ENCODE measurements at places on chromosomes 2 and 18. TPM values are rescaled to one million over a fixed set of nuclear protein-coding genes. Genes with fewer than 3 reads are reported as not detected.

The KIDINS220 gene
- total RNA-seq = 58.9 TPM

The TDRD15 gene
- not detected for total RNA-seq

The KCNJ3 gene
- not detected for total RNA-seq

The MARCHF4 gene
- not detected for total RNA-seq

The ABCA12 gene
- total RNA-seq = 55.9 TPM

DNA sequence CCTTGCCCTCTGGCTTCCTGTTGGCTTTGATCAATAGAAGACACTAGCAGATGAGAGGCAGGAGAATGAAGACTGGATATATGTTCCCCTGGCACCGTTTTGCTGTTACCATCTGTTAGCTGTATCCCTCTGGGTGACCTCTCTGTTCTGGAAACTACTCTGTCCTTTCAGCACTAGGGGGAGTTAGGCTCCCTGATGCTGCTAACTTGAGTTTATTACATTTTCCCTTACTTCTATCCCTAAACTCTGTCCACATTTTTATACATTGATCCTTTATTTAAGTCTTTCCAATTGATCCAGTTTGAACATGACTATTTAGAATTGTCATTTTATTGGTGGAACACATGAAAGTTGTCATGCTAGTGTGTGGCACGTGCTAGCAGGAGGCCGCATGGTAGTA, 1014.3 kb upstream of the CDH2 start:
- DNase-seq = no peak

DNA sequence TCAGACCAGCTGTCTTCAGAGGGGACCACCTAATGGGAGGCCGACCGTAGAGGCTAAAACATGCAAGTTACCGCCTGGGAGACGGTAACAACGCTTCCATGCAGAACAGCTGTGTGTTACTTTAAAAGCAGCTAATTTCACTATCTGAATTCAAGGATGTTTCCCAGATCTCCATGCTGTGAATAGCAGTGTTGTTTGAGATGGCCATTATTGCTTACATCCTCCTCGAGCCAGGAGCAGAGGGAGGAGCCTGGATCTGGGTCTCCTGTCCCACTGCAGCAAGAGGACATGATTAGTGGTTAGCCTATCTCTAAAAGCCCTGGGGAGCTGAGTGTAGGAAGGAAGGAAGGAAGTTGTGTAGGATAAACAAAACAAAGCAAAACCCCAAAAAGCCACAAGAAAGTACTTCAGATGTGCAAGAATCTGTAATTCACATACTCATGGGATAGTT, 50.9 kb downstream of the ACTR2 start:
- DNase-seq = no peak

- no peak for DNase-seq
Measured at GRCh38 chr2:174325373-174326160, 9.2 kb upstream of the SP9 start.

DNA sequence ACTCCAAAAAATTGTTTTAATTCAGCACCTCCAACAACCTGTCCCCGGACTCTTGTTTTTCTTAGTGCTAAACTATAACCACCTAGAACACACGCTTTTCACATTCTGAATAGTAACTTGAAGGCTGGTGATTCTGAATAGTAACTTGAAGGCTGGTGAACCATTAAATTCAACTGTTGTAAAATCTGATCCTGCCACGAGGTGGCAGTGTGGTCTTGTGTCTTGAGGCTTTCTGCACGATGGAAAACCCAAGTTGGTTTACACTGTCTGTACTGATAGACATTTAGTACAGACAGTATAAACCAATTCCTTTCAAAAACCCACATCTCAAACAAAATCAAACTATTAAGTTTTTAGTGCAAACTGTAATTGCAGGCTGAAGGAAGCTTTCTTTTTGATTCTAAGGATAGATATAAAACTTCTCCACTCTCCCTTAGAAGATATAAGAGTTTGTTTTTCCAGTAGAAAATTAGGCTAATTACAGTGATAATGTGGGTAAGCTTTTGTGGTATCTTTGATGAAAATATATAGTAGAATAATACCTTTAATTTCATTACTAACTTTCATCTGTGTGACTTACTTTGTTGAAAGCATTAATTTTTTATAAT, 57.6 kb downstream of the VAPA start:
- peak; percentile 80 for DNase-seq

GRCh38 chr18:48106976-48107781, 176.7 kb upstream of the SMAD2 start:
- DNase-seq = no peak

- DNase-seq = peak; percentile 23
Measured at GRCh38 chr2:128433911-128434550, 115.4 kb upstream of the HS6ST1 start.

GRCh38 chr2:119478188-119478977, 45.9 kb downstream of the SCTR start:
- DNase-seq = peak; percentile 46

DNA sequence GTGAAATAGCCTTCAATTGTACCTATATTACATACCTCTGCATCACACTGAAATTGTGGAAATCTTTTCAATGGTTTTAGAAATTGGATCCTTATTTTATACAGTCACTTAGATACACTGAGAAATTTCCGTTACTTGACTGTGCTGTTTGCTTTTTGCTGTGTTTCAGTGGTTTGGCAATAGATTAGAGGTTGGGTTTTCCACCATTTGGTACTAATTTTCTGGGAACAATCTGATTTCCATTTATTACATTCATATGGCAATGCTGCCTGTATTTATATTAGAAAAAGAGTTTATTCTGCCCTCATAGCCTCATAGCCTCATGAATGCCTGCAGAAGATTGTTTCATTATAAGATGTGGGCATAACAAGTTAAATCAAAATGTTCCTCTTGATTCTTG, 285.0 kb downstream of the GULP1 start:
- DNase-seq = no peak

DNA sequence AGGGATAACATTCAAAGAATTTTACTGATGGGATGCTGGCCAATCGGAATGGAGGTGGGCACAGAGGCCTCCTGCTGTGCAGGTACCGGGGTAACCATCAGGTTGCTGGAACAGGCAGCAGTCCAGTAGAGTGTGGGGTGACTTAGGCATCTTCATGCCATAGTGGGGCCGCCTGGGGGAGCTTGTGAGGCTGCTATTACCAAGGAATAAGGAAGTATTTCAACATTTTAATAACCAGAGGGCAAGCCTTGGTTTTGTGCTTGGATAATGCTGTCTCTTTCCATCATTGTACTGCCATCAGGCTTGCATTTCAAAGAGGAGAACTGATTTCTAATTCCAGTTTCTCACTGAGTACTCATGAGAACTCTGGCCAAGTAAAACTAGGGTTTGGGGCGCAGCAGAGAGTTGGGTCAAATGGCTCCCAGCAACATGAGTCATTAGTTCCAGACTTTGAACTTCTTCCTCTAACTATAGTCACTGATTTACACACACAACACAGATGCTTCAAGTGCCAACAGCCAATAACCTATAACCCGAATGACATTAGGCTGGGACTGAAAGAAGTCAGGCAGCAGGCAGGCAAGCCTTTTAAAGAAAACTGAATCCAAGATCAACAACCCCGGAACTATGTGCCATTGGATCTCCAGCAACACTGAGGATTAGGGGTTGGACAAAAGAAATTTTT, 56.1 kb upstream of the FHL2 start:
- no peak for DNase-seq

GRCh38 chr2:204264085-204264553, 281.2 kb upstream of the PARD3B start:
- no peak for DNase-seq

DNA sequence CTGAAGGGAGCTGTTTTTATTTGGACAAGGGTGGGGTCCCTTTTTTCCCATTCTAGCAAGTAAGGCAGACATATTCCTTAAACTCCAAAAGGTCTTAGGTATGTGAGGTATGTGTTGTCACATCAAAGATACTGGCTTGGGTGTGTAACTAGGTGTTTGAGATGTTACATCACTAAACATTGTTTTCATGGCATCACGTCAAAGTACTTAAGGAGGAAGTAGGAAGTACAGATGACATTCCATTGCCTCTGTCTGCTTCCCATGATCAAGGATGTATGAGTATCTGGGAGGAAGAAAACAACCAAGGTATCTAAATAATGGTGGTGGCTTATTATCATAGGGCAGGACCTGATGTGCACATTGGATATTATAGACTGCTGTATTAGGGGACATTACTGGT, 39.3 kb downstream of the CD302 start:
- no peak for DNase-seq

DNA sequence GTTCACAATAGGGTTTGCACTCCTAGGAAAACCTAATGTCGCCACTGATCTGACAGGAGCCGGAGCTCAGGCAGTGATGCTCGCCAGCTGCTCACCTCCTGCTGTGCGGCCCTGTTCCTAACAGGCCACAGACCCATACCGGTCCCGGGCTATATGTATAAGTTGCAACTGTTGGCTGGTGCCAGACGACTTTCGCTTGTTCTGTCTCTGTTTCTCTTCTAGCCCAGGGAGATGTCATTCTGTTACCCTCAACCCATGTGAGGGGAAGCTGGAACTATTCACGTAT, 170.3 kb downstream of the BCL2 start:
- no peak for DNase-seq

DNA sequence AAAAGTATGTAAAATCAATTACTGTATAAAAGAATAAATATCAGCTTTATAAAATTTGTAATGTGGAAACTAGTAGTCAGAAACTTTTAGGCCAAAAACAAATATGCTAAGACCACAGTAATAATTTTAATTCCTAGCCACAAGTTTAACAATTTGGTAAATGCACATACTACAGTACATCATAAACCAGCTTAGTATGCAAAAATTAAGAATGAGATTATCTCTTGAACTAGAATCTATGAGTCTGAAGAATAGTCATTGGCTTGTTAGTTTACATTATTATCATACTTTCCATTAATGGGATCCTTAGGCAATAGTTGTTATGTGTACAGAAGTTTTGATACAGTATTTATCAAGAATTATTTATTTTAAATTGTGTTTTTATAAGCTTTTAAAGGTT, 491.9 kb upstream of the FSIP2 start:
- DNase-seq = no peak
